Activated naive CD8-positive, alpha-beta T cell treated with anti-CD3 and anti-CD28 coated beads, Interleukin-2, amount 50 U/mL, for 16 hours (primary cell): ENCODE measurements at places on chromosomes 4 and X.

DNA sequence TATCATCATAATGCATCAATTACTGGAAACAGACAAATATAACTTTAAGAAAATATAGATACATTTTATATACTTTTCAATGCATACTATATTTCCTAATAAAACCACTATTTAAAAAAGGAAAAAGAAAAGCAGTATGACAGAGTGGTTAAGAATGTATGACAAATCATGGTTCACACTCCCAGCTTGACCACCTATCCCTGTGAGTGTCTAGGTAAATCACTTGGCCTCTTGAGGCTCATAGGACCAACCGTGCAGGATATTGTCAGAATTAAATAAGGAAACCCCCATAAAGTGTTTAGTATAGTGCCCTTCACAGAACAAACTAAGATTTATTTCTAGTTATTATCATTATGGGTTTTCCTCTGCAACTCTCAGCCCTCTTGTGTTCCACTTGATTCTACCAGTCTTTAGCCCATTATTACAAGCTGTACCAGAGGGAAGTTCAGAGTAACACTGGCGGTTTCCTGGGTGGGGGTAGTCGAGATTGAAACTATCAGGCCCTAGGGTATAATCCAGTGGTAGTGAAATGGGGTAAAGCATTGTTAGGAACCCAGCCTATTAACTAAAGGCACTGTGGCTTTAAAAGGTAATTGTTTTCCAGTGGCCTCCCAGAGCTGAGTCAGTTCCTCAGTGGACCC, 55.5 kb upstream of the PAK3 start:
- DNase-seq = no peak

DNA sequence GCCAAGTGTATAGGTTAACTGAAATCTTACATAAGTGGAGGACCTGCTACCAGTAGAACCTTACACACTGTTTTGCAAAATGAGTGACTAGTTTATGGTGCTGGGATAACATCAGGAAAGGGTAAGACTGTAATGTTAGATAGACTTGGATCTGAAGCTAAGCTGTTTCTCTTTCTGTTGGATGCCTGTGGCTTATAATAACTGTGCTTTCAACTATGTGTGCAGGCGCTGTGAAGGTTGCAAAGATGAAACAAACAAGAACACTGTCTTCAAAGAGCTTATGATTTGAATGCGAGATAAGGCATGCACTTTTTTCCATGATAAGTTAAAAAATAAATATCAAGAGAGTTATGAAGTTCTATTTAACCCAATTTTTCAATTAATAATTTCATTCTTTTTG, 34.5 kb upstream of the LCORL start:
- DNase-seq = no peak

- DNase-seq = no peak
Observed at GRCh38 chrX:3659761-3660160, 53.7 kb downstream of the PRKX start.

DNA sequence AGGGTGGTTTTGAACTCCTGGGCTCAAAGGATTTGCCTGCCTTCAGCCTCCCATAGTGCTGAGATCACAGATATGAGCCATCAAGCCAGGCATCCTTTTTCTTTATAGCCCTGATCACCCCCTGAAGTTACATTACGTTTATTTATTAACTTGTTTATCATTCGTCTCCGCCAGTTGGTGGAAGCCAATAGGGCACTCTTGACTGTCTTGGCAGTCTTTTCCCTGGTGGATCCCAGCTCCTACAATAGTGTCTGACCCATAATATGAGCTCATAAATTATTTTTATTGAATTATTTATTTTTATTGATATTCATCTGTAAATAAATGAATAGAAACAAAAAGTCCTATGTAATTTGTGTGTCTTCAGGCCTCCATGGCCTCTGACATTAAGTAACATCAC, 484.3 kb upstream of the FAT1 start:
- DNase-seq = no peak

GRCh38 chr4:14364953-14365536, 637.2 kb upstream of the CPEB2 start:
- DNase-seq = no peak
